ENCODE measurements at places on chromosomes 16 and 17.

DNA sequence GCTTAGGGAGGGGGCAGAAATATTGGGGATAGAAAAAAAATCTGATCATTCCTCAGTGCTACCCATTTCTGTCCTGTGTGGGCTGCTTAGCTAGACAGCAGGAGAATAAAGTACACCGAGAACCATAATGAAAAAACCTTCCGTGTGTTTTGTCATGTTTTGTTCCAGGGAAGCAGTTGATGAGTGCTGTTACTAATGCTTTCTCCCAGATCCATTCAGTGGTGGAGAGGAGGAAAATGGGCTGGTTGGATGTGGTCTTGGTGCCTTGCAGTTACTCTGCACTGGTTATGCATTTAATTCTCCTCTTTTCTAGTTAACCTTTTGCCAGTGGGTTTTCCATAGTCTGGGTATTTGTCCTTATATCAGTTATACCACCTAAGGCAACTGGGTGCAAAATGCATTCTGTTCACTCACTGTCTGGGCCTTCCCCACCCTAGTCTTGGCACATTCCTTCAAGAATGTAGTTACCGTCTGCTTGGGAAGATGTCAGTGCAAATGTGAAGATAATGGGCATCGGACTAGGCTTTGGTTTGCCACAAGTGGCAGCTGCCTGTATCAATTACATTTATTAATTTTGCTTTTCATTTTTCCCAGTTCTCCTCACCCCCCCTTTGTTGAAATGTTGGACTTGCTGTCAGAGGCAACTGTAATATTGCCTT is 9.3 kb upstream of the TBKBP1 start:
- no peak for DNase-seq

DNA sequence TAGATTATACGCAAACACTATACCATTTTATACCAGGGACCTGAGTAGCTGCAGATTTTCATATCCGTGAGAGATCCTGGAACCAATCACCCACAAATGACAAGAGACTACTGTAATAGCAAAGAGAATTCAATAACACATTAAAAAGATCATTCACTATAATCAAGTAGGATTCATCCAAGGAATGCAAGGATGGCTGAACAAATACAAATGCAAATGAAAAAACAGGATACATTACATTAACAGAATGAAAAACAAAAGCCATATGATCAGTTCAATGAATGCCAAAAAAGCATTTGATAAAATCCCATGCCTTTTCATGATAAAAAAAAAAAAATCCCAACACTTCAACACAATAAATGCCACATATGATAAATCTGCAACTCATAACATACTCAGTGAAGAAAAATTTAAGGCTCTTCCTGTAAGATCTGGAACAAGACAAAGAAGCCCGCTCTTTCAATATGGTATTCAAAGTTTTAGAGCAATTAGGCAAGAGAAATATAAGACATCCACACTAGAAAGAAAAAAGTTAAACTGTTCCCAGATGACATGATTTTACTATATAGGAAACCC is 29.0 kb downstream of the N4BP1 start:
- DNase-seq, result no peak

DNA sequence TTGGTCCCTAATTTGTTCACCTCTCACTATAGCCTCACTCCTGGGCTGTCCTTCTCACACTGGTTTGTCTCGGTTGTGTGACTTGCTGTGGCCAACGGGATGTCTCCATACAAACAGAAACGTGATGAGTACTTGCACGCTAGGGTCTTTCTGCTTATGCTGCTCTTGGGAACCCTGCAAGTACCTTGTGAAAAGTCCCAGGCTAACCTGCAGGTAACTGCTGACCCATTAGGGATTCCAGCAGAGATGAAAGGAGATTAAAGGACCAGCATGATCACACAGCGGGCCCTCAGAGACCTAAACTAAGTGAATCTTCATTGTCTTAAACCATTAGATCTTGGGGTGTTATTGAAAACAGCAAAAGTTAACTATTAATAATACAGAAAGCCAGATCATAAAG is 562.8 kb upstream of the GOT2 start:
- DNase-seq, result no peak

DNA sequence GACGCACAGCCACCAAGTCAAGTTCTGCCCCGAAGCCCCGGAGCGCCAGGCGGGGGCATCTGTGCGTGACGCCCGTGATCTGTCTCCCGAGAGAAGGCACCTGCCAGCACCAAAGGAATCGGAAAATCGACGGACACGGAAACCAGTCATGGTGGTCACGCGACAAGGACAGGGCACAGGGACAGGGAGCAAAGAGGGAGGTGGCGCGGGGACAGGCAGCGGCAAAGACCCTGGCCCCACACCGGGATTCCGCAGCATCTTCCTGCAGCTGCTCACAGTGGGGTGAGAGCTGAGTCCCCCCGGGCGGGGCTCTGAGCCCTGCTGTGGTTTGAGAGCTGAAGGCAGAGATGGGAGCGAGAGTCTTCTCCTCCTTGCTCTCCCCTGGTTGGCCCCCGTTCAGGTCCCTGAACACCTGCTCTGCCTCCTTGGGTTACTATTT is 56.4 kb downstream of the ABR start:
- DNase-seq, result no peak

- no peak for DNase-seq
Observed at GRCh38 chr16:52914428-52914827, 138.3 kb downstream of the CHD9NB start.

DNA sequence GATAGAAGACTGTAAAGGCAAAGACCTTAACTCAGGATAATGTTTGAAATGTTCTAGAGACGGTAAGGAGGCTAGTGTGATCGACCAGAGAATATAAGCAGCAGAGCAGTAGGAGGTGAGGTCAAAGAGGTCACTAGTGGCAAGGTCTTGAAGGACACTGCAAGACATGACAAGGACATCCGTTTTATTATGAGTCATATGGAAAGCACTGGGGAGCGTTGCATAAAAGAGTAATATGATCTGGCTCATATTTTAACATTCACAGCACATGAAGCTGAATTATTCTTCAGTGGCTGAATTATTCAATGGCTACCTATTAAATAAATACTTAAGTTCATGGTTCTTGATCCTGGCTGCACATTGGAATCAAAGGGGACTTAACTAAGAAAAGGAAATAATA is 123.7 kb downstream of the SOX9 start:
- no peak for DNase-seq

DNA sequence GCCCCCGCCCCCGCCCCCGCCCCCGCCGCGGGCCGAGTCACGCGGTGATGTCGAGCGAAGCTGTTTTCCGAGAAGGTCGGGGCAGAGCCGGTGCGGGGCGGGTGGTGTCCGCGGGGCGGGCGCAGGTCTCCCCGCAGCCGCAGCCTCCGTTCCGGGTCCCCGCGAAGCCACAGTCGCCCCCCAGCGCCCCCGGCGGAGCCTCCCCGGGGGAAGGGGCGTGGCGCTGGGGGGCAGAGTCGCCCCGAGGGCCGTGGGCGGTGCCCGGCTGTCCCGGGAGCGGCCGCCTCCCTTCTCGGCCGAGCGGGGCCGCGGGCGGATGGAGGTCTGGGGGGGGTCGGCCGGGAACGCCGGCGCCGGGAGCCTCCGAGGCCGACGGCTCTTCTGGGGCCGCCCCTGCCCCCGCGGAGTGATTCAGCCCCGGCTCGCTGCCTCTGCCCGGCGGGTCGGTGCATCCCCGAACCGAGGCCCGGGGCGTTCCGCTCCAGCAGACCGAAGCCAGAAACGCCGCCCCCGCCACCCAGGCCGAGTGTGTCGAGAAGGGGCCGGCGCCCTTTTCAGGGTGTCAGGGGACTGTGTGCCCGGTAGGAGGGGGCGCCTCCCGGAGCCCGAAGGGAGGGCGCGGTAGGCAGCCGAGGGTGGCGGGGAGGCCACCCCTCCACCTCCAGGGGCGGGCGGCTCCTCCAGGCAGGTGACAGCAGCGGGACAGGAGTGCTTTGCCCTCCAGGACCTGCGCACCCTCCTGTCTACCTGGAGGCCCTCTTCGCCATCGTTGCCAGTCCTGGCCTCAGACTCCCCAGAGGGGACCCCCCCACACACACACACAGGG is 1.7 kb downstream of the METRNL start:
- DNase-seq, result no peak

DNA sequence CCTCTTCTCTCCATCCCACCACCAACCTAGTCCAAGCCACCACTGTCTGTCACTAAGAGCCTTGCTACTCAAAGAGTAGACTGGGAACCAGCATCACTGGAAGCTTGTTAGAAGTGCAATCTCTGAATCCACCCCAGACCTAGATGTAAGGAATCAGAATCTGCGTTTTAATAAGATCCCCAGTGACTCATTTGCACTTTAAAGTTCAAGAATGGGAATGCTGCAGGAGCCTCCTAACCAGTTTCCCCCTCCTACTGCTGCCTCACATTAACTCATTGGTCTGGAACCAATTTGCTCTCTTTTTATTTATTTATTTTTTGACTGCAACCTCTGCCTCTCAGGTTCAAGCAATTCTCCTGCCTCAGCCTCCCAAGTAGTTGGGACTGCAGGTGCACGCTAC is 19.8 kb upstream of the LYRM9 start:
- DNase-seq, result no peak

DNA sequence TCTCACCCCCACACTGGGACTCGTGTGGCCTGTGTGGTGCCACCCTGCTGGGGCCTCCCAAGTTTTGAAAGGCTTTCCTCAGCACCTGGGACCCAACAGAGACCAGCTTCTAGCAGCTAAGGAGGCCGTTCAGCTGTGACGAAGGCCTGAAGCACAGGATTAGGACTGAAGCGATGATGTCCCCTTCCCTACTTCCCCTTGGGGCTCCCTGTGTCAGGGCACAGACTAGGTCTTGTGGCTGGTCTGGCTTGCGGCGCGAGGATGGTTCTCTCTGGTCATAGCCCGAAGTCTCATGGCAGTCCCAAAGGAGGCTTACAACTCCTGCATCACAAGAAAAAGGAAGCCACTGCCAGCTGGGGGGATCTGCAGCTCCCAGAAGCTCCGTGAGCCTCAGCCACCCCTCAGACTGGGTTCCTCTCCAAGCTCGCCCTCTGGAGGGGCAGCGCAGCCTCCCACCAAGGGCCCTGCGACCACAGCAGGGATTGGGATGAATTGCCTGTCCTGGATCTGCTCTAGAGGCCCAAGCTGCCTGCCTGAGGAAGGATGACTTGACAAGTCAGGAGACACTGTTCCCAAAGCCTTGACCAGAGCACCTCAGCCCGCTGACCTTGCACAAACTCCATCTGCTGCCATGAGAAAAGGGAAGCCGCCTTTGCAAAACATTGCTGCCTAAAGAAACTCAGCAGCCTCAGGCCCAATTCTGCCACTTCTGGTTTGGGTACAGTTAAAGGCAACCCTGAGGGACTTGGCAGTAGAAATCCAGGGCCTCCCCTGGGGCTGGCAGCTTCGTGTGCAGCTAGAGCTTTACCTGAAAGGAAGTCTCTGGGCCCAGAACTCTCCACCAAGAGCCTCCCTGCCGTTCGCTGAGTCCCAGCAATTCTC is 27.4 kb downstream of the STH start:
- no peak for DNase-seq

DNA sequence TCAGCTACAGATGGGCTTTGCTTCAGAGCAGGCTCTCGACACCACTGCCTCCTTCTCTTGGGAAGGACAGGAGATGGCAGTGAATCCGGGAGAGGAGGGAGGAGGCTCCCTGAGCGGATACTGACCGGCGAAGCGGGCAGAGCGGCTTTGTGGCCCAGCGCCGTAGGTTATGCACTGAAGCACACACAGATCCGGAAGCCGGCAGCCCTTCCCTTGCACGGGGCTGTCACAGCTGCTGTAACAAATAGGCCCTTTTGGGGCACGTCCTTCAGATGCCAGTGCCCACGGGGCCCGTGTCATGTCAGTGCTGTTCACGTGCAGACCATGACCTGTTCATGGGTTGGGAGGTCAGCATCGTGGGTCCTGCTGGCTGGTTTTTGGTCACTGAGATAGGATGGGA is 144.7 kb upstream of the CHMP6 start:
- no peak for DNase-seq

DNA sequence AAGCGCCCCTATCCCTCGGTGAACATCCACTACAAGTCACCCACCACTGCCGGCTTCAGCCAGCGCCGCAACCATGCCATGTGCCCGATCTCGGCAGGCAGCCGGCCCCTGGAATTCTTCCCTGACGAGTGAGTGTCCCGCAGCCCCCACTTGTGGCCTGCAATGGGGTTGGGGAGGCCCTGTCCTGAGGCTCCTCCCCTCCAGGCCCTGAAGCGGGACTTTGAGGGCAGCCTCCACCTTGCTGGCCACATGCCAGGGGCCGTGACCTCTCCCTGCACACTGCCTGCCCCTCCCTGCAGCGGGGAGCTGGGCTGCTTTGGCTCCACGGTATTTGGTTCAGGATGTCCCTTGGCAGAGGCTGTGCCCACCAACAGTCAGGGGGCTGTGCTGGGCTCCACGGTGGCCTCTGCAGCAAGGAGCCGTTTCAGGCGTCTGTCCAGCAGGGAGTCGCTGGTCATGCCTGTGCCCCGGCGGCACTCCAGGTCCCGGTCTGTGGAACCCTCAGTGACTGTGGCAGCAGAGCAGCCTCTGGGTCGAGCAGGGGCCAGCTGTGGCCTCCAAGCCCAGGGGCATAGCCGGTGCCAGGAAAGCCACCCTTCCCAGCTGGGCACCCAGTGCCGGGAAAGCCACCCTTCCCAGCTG is 8.3 kb downstream of the NME3 start:
- no peak for DNase-seq

DNA sequence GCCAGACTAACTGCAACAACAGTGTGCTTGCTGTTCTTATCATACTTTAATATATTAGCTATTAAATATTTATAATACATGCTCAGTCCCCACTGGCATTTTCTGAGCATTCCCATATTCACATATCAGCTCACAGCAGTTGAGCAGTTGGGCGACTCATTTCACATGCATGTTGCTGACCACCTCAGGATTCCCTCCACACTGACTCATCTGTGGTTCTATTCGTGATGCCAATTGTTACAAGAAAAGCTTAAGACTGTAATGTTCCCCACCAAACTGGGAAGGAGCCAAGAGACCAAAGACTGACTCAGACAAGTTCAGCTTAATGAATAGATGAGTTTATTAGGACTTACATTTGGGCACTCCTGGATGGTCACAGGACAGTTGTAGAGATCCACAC is 100.3 kb upstream of the KIF2B start:
- no peak for DNase-seq

GRCh38 chr16:56421976-56422669 is 3.2 kb downstream of the AMFR start:
- DNase-seq, result no peak

DNA sequence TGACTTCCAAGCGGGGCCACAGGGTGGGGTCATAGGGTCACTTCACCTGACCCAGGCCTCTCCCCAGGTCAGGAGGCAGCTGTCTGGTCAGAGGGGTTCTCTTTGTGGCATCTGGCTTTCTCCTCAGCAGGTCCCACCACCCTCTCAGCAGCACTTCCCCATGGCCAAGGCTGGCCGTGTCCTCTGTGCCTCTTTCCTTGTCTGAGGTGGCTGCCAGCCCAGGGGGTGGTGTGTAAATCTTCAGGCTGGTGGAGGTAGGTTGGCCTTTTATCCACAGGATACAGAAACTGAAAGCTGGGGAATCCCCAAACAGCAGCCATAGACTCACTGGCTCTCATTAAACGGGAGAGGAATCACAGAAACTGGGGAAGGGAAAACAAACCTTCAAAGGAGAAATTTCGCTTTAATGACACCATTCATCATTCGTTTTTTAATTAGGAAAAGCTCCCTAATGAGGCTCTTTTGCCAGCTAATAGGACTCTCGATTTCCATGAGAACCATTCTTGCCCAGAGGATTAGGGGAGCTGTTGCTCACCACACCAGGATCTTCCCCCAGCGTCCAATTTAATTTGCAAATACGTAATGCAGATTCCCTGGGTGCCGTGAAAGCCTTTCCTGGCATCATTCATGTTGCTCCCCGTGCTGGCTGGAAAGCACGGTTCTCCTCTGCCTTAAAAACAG is 18.0 kb downstream of the C17orf75 start:
- DNase-seq, result no peak

- no peak for DNase-seq
Observed at GRCh38 chr17:64120159-64120810, 9.7 kb downstream of the ERN1 start.

Data from nucleus accumbens (tissue), 56 donors.